ENCODE measurements at places on chromosomes 7 and 10.

GRCh38 chr10:70759781-70760180, 25.4 kb downstream of the TBATA start:
- DNase-seq, result no peak

- DNase-seq, result no peak
Measured at GRCh38 chr7:47217086-47217485, 364.8 kb downstream of the TNS3 start.

DNA sequence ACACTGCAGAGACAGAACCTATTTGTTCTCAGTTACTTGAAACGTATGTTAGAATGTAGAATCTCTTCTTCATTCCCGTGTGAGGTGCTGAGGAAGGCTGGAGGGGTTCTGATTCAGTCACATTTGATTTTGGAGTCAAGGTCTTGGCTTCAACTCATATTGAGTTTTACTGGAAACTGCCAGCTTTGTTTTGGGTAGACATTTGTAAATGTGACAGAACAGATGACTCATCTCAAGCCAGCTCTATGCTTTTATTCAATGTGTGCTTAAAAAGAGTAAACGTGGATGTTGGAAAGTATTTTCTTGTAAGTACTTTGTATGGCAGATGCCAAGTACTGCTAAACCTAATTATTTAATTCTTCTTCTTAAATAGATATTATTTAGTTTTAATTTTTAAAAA, 780.8 kb upstream of the C7orf33 start:
- no peak for DNase-seq

- no peak for DNase-seq
Measured at GRCh38 chr10:96765406-96766240, 45.3 kb upstream of the PIK3AP1 start.

DNA sequence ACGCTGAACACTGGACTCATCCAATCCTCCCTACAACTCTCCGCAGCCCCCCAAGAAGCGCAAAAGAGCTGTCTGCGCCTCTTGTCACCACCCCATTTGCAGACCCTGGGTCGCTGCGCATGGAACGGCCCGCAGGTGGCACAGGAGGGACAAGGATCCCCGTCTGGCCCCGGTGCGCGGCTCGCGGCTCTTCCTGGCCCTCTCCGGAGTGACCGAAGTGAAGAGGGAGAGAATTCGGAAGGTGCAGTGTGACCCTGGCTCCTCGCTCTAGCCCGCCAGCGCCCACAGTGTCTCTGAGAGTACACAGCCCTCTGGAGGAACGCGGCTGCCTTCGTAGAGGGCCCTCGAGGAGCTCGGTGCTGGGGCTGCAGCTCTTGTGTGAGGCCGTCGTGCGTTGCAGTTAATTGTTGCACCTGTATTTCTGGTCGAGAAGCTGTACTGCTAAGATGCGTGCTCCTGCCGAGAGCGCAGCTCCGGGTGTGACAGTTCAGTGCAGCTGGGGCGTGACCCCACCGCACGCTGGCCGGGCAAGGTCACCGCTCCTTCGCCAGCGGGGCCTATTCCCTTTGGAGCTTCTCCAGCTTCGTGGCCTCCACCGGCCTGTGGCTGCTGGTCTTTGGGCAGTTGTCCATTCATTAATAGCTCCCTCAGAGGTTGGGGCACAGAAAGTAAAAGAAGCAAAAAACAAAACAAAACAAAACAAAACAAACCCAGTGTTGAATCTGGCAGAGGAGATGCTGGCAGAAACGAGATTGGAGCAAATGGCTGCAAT, 119.0 kb downstream of the SEC23IP start:
- no peak for DNase-seq

- no peak for DNase-seq
Measured at GRCh38 chr10:29949411-29950011, 109.9 kb downstream of the JCAD start.

GRCh38 chr7:99301496-99301895, 24.2 kb upstream of the ARPC1A start:
- no peak for DNase-seq

DNA sequence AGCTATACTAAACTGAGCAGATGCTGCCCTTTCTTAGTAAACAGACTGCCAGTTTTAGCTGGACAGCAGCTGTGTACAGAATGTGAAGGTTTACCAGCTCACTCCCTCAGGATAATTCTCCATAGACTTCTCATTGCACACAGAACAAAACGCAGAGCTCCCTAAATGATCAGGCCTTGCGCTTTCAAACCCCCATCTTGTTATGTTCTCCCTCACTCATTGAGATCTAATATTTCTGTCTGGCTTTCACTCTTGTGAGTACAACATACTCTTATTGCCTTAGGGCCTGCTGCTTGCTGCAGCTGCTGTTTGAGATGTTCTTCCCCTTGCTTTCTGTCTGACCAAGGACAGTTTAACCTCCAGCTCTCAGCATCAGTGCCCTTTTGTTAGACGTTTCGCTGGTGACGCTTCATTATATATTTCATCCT, 17.3 kb downstream of the VWDE start:
- DNase-seq, result peak; percentile 74
